Hematopoietic multipotent progenitor cell treated with erythropoietin and hydrocortisone succinate and interleukin-3 and kit ligand, for 15 days (in vitro differentiated cells): ENCODE measurements at places on chromosomes 11 and 22.

- no peak for DNase-seq
These were observed 135.2 kb downstream of the RRAS2 start for GRCh38 chr11:14223636-14224288.

GRCh38 chr11:76835928-76836612, 24.6 kb upstream of the ACER3 start:
- DNase-seq = peak; percentile 35

DNA sequence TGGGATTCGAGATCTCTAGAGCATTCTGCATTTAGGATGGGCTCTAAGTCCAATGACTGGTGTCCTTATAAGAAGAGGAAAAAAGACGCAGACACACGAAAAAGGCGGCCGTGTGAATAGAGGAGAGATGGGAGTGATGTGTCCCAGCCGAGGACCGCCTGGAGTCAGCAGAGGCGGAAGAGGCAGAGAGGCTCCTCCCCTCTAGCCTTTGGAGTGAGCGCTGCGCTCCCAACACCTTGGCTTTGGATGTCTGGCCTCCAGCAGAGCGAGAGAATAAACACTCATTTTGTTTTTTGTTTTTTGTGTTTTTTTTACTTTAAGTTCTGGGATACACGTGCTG, 83.0 kb upstream of the RTL6 start:
- no peak for DNase-seq

DNA sequence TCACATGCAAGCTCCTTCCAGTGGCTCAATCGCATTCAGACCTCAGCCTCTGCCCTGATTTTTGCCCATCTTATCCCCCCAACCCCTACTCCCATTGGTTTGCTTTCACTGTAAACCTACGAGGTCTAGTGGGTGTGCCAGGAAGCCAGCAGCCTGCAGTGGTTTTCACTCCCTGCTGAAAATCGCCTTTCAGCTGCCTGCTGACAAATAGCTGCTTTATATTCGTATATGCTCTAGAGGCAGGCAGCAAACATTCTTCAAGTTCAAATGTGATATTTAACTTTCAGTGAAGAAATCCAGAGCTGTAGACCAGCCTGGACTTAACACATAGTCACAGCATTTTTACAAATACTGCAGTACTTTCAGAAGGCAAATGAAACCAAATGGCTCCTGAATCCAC, 92.8 kb upstream of the APOA1 start:
- no peak for DNase-seq

DNA sequence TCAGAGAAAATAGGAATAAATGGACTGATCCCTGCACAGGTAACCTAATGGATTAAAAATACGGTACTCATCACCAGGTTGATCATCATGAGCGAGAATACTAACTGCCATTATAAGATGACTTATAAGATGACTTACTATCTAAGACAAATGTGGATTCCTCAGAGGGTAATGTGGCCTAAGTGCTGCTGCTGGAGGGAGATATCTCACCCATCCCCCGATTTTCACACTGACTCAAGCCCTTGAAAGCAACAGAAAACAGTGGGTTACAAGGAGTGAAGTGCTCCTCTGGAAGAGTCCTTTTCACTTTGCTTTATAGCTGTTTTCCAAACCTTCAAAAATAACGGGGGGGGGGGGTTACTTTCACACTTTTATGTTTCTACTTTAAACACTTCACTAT, 920 bp downstream of the TMEM218 start:
- peak; percentile 14 for DNase-seq

DNA sequence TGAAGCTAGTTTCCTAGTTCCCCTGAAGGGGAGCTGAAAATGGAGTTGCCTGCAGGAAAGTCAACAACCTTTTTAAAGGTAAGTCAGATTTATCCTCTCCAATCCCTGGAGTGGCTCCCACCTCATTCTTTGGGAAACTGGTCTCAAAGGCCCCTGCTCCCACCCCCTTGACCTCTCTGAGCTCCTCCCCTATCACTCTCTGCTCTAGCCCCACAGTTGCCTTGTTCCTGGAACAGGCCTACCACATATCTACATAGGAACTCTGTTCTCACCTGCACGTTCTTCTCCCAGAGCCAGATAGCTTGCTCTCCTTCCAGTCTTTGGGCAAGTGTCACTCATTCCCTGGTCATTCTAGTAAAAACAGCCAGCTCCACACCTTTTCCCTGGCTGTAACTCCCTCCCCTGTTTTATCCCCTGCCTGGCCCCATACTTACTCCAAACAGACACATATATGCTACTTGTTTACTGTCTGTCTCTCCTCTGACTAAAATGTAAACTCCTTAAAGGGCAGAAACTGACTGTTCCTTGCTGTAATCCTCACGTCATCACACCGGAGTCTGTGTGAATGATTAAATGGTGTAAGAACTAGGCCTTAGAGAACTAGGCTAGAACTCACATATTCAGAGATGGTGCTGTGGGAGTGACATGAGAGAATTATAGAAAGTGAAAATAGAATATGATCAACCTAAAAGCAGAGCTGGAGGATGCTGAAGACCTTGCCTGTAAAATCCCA, 53.3 kb downstream of the TCF20 start:
- DNase-seq = no peak

GRCh38 chr11:8359521-8359920, 95.8 kb upstream of the LMO1 start:
- no peak for DNase-seq

GRCh38 chr11:50098186-50098725, 65.6 kb downstream of the OR4C45 start:
- no peak for DNase-seq

DNA sequence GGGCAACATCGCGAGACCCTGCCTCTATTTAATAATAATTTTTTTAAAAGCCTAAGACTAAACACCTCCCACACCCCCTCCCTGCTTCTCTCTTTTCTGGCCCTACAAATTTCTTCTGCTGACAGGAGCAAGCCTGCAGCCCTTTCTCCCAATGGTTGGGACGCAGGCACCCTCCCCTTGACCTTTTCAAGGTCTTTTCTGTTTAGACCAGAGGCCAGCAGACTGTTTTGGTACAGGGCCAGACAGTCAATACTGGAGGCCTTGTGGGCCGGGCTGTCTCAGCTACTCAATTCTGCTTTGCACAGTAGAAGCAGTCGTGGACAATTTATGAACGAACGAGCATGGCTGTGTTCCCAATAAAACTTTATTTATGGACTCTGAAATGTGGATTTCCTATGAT, 92.3 kb downstream of the SCN3B start:
- DNase-seq = no peak

DNA sequence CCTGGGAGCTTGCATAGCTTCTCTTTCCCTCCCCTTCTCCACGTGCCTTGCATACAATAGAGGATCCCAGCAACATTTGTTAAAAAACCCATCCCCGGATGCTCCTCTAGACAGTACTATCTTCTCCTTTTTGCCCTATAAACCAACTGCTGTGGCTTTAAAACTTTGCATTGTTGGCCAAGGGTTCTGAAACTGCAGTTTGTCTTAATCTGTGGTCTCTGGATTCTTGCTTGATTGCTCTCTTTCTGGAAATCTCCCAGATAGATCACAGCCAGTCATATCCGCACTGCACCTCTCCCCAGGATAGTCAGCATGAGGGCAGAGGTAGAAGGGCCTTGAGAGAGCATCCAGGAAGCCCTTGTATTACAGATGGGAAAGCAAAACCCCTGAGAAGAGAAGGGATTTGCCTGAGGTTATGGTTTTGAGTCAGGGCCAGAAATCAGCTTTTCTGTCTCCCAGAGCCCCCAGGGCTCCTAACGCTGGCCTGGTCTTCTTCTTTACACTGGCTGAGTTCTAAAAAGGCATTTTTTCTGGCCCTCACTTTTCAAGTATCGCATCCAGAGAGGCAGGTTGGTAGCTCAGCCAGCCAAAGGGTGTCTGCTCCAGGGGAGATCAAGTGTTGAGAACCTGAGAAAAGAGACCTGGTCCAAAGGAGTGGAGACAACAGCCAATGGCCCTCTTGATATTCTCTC, 70.6 kb downstream of the ADM start:
- DNase-seq = no peak

DNA sequence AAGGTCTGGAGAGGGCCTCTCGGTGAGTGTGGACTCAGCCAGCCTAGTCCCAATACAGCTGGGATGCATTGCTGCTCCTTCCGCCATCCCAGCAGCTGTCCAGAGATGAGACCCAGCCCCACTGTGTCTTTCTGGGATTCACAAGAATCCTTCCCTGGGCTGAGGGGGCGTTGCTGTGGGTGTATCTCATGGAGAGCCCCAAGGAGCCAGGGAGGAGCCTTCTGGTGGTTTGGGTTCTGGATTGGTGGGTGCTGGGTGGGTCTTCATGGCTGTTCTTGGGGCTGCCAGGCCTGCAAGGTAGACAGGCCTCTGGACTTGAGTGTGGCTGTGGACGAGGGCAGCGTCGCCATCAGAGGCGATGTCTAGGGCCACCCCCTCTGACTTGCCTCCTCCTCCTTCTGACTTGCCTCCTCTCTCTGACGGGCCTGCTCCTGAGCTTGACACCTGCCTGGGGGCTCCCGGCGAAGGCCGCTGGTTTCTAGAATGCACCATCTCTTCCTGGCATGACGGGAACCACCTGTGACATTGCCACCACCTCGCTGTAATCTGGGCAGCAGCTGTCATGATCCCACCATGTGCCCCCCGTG, 17.2 kb downstream of the KCNQ1 start:
- DNase-seq = no peak

GRCh38 chr11:114163229-114163631, 103.7 kb downstream of the ZBTB16 start:
- no peak for DNase-seq

DNA sequence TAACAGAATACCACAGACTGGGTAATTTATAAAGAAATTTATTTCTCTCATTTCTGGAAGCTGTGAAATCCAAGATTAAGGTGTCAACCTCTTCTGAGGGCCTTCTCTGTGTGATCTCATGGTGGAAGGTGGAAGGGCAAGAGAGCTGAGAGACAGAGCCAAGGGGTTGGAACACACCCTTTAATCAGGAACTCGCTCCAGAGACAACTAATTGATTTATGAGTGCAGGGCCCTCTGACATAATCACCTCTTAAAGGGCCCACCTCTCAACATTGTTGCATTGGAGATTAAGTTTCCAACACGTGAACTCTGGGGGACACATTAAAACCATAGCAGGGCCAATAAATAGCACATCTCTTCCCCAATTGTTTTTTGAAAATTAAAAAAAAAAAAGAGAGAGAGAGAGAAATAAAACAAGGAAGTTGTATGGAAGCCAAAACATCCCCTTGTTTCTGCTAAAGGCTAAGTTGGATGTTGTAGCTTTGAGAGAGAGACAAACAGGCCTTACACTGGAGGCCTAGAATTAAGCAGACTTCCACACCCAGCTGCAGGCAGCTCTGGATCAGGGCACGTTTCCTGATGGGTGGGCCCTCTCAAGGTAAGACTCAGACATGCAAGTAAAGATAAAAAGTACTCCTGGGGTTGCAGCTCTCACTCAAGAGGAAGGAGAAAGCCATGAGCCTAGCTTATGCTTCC, 64.1 kb upstream of the BIRC3 start:
- DNase-seq = no peak

DNA sequence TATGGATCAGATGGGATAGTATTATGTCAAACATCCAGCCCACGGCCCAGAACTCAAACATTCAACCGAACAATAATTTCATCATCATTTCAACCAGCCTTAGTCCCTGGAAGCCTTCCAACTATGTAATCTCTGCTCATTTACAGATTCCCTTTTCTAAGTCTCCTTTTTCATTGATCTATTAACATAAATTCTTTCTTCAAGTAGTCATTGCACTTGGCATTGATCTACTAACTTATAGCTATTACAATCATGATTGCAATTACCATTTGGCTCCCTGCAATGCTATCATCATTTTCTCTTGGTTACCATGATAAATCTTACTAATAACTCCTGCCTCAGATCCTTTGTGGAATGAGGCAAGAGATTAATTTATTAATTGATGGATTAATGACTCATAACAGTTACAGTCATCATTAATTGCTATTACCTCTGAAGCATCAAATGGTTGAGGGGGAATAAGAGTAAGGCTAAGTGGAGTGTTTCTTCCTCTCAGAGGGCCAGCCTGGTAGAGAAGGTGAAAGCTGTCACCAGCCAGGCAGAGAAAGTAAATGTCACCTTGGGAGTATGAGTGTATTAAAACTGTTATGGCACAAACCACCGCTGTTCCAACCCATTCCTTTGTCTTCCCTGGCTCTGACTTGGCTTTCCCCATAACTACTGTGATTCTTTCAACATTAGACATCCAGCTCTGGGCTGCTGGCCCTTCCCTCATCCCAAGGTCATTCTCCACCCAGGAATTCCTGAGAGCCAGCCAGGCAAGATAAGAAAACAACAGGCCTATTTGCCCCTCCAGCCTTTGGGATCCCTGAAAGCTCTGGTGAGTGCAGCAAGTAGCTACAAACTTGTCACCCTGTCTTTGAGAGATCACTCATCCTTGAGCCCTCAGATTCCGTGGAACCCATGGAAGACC, 174.7 kb downstream of the RRAS2 start:
- no peak for DNase-seq

DNA sequence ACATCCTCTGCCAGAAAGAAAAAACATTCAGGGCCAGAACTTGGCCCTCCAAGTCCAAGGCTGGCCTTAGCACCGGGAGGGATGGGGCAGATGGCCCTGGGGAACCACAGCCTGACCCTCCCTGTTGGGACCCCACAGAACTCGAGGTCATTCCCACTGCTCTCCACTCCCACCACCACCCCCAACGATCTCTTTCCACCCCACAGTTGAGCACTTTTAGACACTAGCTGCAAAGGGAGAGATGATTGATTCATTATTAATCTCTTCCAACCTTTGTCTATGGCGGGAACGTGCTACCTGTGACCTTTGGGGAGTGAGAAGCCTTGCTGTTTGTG, 869.7 kb downstream of the BRD1 start:
- DNase-seq = no peak

- DNase-seq = no peak
These were observed 27.9 kb downstream of the PIWIL4 start for GRCh38 chr11:94595076-94595475.

GRCh38 chr11:27381238-27381666, 18.2 kb upstream of the CCDC34 start:
- no peak for DNase-seq

GRCh38 chr11:6828103-6828502, 17.4 kb upstream of the OR10A5 start:
- DNase-seq = no peak

DNA sequence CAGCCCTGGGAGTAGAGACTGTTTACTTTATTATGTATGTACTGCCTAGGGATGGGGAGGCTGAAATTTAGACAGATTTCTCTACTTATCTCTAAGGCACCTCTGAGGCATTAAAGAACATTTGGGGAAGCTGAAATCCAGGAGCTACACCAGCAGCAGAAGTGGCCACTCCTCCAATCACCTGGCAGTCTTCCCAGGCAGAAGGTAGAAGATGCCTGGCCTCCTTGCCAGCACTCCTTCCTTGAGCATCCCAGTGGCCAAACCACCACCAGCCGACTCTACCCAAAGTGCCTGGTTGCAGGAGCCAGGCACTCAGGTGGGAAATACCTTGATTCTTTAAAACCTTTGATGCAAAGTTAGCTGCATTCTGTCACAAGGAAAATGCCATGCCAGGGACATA, 1.9 kb upstream of the FAT3 start:
- DNase-seq = no peak

GRCh38 chr22:22810018-22810427, 77.6 kb upstream of the IGLL5 start:
- peak; percentile 63 for DNase-seq
